ENCODE measurements at places on chromosomes 3 and 15.

GRCh38 chr3:28915741-28916500, 364.9 kb upstream of the RBMS3 start:
- no peak for DNase-seq

DNA sequence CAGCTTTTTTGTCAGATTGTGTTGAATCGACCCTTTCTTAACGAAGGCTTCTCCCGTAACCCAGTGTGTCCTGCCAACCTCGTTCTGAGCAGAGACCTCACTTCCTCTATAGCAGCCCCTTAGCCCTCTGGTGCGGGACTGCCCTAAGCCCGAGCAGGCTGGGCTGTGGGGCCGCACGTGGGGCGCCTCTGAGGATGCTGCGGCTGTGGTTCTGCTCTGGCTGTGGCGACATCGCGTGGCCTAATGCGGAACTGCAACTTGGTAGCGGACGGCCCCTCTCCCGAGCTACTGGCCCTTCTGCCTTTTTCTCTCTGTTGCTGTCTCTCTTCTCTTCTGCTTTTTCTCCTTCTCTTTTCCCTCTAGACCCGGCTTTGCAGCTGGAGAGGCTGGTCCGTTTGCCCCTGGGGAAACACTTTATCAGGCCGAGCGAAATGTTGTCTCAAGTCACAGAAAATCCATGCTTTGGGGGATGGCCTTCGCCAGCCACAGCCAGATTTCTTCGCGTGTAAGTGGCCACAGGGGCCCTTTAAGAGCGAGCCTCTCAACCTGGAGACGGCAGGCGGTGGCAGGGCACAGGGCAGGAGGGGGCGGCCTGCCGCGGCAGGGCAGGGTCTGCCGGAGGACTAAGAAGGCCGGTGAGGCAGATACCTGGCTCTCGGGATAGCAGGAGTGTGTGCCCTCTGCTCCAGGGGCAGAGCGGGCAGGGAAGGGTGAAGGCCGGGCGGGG, 19.4 kb upstream of the KIF23 start:
- DNase-seq: peak; percentile 40

DNA sequence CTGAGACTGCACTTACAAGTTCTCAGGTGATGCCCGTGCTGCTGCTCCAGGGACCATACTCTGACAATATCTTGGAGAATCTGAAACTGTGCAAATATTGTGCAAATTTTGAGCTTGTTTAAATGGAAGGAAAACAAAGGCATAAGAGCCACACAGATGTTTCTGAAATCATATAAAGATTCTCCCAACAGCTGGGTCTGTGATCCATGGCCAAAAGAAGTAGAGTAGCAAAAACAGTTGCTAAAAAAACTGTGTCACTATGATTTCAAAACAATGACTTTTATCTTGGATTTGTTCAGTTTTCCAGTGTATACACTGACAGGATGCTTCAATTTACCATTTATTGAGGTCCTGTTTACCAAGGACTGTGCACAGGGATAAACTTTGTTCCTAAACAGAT, 25.3 kb downstream of the NPTN start:
- no peak for DNase-seq

GRCh38 chr3:97793420-97794019, 28.3 kb upstream of the CRYBG3 start:
- peak; percentile 19 for DNase-seq

GRCh38 chr15:79378394-79379109, 53.6 kb upstream of the MINAR1 start:
- no peak for DNase-seq

GRCh38 chr15:45646220-45646619, 11.4 kb downstream of the SQOR start:
- no peak for DNase-seq

GRCh38 chr3:29746163-29746760, 465.4 kb downstream of the RBMS3 start:
- no peak for DNase-seq

DNA sequence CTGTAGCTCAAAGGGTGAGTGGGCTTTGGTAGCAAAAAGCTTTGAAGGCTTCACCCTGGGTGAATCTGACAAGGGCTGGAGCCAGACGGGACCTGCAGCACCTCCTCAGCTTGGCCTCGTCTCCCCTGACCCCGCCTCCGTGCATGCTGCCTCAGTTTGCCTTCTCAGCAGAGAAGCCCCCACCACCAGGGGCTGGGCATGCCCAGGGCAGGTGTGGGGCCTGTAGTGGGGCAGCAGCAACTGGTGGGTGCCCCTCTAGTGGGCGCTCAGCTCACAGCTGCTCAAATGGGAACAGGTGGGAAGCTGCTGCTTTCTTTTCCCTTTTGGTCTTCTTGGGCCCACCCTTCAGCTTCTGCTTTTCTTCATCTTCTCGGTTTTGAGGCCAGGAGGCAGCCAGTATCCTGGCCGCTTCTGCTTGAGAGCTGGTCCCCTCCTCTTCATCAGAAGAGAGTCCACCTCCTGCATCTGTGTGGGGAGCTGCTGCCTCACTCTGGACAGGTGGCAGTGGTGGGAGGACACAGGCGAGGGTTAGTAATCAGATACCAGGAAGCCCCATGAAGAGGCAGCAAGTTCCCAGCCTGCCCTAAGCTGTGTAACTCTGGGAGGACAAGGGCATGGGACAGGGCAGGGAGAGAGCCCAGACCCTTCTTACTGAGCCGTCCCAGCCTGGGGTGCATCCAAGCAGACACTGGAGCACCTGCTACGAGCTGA, 21.0 kb downstream of the TMEM43 start:
- no peak for DNase-seq

DNA sequence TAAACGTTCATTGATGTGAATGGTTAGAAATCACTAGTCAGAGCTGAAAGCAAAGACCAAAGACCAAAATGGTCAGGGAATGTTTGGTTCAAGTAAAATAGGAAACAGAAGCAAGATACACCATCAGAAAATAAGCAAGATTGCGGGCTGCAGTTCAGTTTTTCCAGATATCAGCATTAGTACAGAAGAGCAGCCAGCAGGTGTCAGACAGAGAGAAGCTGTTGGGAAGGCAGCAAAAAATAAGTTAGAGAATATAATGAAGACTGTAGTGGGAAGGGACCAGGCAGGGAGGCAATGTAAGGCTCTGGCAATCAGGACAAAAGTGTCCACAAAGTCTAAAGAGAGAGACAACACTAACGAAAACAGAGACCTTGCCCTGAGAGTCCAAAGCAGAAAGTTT, 639.4 kb upstream of the NAALADL2 start:
- DNase-seq: no peak

- no peak for DNase-seq
Measured at GRCh38 chr3:162729686-162730085, 1233.1 kb downstream of the OTOL1 start.

GRCh38 chr15:80890341-80891005, 99.1 kb downstream of the MESD start:
- no peak for DNase-seq

DNA sequence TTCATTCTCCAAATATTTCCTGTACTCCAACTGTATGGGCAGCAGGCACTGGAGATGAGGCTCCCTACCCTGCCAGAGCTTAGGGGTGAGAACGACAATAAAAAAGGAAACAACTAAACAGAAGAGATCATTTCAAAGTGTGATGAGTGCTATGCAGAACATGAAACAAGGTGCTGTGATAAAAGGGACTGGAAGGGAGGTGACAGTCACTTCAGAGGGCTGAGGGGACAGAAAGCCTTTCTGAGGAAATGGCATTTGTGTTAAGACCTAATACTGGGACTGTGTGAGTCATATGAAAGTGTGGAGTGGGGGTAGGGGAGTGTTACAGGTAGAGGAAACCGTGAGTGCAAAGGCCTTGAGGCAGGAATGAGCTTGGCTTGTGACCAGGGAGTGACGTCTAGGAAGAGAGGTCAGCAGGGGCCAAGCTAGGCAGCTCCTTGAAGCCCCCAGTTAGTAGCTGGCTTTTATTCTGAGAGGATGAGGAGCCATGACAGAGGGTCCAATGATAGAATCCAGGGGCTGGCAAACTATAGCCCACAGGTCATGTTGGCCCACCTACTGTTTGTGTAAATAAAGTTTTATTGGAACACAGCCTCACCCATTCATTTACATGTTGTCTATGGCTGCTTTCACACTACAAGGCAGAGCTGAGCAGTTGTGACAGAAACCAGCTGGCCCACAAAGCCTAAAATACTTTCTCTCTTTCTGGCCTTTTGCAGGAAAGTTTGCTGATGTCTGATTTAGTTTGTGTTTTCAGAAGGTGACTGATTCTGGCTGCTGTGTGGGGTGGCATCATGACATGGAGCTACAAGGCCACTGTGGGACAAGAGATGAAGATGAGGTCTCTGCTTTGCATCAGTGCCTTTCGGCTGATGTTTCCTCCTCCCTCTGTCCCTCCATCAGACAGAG, 56.6 kb downstream of the LSM3 start:
- no peak for DNase-seq

- DNase-seq: no peak
Measured at GRCh38 chr3:69649120-69650065, 89.9 kb upstream of the MITF start.

DNA sequence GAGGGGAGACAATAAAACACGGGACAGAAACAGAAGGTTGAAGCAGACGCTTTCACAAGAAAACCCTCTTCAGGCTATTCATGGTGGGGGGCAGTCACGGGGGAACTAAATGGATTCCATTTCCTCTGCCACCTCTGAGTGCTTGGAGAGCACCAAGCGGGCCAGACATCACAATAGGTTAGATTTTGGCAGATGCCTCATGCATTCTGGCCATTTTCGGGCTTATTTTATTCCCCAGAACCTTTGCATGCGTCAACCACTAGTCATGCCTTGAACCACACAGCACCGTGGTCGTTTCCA, 82.2 kb downstream of the RORA start:
- DNase-seq: no peak

GRCh38 chr3:17747174-17747889, 4.9 kb upstream of the TBC1D5 start:
- no peak for DNase-seq

DNA sequence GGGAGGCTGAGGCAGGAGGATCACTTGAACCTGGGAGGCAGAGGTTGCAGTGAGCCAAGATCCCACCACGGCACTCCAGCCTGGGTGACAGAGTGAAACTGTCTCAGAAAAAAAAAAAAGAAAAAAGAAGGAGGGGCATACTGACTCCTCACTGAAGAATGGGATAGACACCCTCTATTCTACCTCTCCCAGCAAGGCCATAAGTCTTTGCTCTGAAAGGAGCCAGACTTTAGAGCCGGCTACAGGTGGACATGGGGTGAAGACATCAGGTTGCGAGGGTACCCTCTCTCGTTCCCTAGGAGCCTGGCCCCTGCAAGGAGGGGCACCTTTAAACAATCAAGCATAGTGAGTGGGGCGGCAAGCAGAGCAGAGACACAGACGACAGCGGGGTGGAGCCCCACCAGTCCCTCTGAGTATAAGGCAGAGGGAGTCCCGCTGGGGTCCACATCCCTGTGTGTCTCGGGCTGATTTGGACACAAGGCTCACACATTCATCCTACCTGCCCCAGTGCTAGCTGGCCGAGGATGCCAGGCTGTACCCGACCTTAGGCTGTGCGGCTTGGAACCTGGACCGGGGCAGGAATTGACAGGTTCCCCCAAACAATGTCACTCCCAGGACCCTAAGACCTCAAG, 1.1 kb downstream of the GRAMD2A start:
- DNase-seq: no peak

DNA sequence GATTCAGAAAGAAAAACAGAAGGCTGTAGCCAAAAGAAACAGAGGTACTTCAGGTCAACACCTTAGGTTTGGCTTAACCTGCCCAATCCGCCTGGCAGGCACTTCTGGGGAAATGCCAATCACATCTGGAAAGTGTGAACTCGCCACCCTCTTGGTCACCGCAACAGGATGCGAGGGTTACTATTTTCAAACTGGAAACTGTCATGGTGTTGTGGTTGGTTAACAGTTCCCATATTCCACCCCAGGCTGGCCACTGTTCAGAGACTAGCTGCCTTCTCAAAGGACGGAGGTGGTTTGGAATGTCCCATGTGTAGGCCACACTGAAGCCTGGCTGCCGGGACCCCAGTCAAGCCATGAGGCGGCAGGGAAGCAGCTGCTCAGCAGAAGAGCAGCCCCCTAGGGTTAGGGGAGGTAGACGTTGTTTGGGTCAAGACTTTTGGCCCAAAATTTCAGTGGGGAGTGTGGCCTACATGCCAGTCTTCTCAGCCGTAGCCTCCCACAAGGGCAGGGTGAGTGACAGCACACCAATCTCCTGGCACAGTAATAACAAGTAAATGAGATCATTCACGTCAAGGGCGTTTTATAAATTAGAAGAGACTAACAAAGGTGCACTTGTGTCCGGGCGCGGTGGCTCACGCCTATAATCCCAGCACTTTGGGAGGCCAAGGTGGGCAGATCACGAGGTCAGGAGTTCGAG, 54.6 kb downstream of the UMPS start:
- DNase-seq: no peak

DNA sequence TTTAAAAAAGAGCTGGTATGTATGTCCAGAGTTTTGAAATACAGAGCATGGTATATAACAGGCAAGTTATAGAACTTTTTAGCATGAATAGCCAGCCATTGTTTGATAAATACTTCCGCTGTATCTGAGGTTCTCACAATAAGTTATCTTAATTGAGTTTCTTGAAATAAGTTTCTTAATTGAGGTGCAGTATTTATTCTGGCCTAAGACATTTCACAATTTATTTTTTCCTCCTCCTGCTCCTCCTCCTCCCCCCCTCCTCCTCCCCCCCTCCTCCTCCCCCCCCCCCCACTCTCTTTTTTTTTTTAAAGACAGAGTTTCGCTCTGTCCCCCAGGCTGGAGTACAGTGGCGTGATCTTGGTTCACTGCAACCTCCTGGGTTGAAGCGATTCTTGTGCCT, 83.4 kb downstream of the VPS8 start:
- no peak for DNase-seq

DNA sequence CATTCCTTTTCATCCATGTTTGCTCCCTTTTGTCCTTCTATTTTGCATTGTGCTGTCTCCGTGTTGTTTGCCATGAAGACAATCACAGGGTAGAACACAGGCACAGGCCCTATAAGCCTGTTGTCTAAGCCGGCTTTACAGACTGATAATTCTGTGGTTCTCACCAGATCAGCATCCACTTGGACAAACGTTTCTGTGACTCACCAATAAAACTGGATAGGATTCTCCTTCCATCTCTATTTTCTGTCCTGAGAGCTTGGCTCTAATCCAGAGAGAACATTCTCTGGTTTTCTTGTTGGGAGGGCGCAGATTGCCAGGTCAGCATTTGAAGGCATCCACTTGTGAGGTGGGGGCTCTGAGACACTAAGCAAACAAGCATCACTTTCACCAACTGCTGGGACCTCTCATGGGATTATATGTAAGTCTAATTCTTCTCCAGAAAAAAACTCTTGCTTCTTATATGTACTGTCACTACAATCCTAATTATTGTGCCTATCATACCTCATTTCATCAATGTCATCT, 101.6 kb downstream of the ERC2 start:
- DNase-seq: no peak

DNA sequence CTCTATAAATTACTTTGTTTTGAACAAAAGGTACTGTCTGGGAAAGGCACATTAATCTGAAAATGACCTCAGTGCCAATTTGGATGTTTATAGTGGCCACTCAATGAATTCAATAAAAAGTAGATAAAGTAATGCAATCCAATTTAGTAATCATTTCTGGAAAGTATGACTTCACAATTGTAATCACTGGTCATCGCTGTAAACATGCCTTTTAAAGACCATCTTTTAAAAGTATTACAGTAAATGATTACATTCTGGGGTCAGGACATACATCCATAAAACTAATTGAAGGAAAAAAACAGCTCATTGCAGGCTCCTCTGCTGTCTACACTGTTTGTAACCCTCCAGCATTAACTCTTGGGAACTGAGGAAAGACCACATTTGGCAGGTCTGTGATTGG, 43.2 kb downstream of the HRH1 start:
- no peak for DNase-seq

GRCh38 chr15:37698679-37699078, 235.8 kb upstream of the TMCO5A start:
- DNase-seq: no peak

- no peak for DNase-seq
Measured at GRCh38 chr15:71386448-71387236, 271.4 kb downstream of the THSD4 start.

All from fibroblast of skin of left quadriceps (primary cell).